ENCODE measurements at places on chromosomes 7 and 10.

DNA sequence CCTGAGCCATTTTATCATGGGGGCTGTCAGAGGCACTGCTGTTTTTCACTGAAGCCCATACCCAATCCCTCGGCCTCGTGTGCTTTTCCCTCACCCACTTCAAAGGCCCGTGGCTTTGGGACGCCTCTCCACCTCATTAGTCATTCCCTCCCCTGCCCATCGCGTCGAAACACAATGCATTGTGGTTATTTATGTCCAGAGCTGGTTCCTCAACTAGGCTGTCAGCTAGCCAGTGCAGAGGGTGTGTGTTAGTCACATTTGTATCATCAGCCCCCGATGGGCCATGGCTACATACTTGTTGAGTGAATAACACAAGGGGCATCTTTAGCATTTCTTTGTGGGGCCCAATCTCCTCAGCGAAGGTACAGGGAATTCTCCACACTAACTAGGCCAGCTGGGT is 3.8 kb upstream of the CRCP start:
- peak; percentile 98 for DNase-seq

GRCh38 chr7:117652943-117653680 is 173.3 kb downstream of the CFTR start:
- DNase-seq: no peak

DNA sequence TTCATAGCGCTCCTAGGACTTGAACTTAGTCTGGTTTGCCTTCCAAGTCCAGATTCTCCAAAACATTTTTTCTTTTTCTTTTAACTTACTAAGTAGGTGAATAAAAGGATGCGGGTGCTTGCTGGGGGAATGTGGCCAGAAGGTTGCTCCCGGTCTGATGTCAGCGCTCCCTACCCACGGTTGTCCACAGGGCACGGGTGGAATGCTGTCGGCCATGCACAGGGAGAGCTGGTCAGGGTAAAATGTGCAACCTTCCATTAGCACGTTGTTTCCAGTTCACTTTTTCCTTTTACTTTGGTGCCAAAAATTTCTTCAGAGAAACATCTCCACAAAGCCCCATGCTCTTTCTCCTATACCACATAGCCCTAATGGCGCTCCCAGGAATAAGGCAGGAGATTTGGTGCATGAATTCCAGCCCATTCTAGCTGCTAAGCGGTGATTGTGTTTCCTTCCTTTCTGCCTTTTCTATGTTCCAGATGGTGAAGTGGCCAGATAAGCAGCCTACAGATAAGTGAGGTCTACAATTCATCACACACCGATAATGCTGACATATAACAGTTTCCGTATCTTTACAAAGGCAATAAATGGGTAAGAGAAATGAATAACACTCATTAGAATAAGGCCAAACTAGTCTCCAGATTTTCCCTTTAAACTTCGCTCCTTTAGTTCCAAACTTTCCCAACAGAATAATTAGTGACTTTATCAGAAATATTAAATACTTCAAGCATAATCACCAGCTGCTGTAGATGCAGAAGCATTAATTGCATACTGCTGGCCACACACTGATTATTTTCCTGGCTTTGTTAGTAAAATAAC is 138.3 kb upstream of the FGFR2 start:
- no peak for DNase-seq

DNA sequence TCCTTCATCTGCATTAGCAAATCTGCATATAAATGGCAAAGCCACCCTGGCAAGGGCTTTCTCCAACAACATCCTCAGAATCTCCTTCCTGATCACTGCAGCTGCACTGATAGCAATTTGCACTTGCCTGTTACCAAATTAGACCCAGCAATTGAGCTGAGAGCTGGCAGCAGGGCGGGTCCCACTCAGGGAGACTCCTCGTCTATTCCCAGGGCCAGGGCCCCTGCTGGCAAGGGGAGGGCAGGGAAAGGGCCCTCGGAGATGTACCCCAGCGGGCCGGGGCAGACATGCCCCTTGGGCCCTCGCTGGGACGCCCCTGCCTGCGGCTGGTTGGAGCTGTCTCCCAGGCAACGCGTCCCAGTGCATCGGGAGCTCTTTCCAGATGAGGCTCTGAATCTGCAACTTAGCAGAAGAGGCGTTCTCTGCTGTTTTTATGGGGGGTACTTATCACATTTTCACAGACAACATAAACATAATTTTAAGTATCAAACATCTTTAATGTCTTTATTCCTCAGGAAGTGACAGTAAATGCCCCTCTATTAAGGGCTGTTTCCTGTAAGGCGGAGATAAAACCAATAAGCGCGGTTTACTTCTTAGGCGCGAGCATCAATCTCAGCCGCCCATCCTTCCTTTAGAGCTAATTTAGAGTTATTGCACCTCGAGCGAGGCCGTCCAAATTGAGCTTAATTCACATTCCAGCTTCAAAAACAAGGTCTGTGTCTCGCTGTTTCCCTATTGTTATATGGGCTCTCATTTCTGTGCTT is 249.0 kb upstream of the PPP2R2D start:
- DNase-seq: no peak

- DNase-seq: no peak
These were observed 151.1 kb downstream of the SH3PXD2A start for GRCh38 chr10:103703941-103704919.

GRCh38 chr7:72035266-72035665 is 376.9 kb downstream of the CALN1 start:
- DNase-seq: no peak

DNA sequence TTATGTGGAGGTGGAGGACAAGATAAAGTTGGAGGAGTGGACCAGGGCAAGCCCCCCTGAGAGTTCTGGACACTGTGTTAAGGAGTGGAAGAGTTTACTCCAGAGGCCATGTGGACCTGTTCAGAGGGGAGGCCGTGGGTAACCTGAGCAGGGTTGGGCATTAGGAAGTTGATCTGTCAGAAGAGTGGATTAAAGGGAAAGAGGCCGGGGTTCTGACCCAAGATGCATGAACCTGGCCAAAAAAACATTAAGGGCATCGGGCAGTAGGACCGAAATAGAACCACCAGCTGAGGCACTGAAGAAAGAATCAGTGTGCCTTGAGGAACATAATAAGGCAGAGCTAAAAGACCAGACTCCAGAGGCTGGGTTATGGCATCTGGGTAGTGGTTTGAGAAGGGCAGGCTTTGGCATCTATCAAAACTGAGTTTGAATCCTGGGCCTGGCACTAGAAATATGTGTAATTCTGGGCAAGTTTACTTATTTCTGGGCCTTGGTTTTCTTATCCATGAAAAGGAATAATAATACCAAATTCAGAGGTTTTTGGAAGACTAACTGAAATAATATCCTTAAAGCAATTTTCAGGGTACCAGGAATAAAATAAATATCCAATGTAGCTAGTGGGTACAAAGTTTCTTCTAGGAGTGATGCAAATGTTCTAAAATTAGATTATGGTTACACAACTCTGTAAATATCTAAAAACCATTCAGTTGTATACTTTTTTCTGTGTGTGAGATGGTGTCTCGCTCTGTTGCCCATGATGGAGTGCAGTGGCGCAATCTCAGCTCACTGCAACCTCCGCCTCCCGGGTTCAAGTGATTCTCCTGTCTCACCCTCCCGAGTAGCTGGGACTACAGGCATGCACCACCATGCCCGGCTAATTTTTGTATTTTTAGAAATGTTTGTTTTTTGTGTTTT is 10.9 kb upstream of the FRAT1 start:
- DNase-seq: no peak

DNA sequence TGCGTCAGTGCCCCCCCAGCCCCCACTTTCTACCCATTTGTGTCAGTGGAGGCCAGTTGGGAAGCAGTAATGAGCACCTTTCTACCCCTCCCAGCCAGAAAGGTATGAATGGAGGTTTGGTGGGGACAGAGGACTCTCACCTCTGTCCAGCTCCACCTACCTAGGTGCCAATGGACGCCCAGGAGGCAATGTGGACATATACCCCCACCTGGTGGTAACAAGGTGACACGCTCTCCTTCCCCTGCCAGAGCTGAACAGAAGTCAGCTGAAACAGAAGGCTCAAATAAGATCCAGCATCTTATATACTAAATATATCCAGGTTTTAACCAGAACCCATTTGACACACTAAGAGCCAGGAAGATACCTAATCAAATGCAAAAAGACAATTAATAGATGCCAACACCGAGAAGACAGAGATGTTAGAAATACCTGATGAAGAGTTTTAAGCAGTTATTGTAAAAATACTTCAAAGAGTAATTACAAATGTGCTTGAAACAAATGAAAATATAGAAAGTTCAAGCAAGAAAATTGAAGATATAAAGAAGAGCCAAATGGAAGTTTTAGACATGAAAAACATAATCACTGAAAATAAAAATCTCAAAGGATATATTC is 18.4 kb upstream of the SORCS3 start:
- DNase-seq: no peak

GRCh38 chr7:75870557-75871161 is 8.2 kb upstream of the RHBDD2 start:
- no peak for DNase-seq

DNA sequence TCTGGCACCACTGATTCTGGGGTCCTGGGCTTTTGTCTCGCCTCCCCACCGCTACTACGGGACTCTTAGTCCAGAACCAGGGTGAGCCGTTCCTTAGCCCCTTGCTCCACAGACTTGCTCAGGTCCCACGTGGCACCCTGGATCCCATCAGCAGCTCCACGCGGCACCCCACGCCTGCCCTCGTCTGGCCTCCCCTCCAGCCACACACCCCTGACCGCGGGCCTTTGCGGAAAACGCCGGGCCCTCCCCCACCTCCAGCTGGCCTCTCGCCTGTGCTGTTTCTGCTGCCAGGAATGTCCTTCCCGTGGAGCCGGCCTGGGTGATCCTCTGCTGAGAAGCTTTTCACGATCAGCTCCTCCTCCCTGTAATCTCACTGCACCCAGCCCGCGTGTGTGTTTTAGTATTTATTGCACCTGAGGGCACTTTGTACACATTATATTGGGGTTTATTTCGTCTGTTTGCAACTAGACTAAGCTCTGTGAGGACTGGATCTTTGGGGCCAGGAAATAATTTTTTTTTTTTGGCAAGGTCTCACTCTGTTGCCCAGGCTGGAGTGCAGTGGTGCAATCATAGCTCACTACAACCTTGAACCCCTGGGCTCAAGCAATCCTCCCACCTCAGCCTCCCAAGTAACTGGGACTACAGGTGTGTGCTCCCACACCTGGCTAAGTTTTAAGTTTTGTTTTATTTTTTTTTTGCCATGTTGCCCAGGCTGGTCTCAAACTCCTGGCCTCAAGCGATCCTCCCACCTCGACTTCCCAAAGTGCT is 10.5 kb upstream of the TTYH3 start:
- peak; percentile 47 for DNase-seq

GRCh38 chr10:97711640-97712572 is 1.6 kb upstream of the MARVELD1 start:
- no peak for DNase-seq

DNA sequence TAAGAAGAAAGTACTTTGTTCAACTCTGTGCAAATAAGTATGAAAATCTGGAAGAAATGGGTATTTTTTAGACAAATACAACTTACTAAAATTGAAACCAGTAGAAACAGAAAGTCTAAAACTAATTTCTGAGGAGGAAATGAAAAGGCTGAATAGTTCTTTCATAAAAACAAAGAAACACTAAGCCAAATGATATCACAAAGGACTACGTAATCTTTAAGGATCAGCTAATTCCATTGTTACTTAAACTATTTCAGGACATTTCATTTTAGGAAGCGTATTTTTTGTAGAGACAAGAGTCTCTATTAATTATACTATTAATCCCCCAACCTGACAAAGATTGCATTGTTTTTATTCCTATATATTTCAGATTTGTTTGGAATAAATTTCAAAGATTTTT is 11.2 kb upstream of the CCSER2 start:
- no peak for DNase-seq

GRCh38 chr10:122232769-122233168 is 38.3 kb upstream of the BTBD16 start:
- DNase-seq: peak; percentile 27

DNA sequence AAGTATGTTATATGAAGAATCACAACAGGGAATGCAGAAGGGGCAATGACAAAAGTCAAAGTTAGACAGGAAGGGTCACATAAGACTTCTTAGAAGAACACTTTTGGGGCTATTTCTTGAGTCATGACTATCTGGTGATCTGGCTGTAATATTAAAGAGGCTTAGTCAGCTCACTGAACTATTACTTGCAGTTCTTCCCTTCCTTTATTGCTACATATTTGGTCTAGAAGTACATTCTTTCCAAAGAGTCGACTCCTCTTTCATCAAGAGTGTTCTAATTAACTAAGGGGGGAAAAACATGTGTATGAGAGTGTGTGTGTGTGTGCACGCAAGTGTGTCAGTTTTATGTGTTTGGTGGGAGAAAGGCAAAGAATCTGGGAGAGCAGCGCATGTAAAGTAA is 247.3 kb upstream of the LRRTM3 start:
- no peak for DNase-seq

DNA sequence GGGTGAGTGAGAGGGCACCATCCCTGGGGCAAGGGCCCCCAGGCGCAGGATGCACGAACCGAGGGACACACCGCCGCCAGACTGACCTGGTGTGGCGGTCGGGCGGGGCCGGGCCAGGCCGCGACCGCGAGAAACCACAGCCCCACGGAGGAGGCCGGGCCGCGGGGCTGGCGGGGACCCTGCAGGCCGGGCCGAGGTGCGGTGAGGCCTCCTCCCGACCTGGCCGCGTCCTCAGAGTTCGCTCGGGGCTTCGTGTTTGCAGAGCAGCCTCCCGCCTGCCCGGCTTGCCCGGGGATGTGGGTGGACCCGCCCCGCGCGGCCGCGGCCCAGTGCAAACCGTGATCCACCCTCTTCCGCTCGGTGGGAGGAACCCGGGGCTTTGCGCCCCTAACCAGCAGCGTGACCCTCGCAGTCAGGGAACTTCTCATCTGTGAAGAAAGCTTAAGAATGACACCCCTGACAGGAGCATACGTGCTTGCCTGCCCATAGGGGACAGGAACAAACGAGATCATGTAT is 20.6 kb upstream of the HOXA13 start:
- DNase-seq: no peak

GRCh38 chr10:47253030-47253637 is 46.9 kb upstream of the GDF10 start:
- DNase-seq: no peak

DNA sequence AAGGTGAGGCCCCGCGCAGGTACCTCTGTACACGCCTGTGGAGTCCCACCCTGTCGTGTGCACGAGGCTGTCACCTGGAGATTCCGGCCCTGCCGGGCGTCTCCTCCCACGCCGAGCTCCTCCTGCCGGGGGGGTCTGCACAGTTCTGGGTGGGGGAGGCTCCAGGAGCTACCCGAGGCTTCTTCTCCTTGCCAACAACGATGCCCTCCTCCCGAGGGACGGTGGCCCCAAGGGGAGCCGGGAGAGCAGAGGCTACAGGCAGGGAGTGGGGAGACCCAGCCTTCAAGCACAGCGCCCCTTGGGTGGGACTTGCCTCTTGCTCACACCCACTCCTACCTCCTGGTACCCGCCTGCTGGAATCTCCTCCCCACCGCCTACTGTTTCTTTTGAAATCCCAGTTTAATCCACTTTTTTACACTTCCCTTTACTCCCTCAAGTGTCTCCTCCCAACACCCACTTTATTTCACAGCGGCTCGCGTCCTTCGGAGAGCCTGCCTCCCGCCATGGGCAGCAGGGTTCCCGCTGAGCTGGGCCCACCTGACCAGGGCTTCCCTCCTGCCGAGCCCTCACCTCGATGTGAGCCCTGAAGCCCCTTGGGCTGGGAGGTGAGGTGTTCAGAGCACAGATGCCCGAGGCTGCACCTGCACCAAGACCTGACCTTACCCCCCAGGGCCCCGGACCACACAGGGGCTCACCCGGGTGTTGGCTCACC is 338.1 kb downstream of the DNAJB6 start:
- DNase-seq: no peak
